ENCODE measurements at places on chromosomes 2 and 18.

DNA sequence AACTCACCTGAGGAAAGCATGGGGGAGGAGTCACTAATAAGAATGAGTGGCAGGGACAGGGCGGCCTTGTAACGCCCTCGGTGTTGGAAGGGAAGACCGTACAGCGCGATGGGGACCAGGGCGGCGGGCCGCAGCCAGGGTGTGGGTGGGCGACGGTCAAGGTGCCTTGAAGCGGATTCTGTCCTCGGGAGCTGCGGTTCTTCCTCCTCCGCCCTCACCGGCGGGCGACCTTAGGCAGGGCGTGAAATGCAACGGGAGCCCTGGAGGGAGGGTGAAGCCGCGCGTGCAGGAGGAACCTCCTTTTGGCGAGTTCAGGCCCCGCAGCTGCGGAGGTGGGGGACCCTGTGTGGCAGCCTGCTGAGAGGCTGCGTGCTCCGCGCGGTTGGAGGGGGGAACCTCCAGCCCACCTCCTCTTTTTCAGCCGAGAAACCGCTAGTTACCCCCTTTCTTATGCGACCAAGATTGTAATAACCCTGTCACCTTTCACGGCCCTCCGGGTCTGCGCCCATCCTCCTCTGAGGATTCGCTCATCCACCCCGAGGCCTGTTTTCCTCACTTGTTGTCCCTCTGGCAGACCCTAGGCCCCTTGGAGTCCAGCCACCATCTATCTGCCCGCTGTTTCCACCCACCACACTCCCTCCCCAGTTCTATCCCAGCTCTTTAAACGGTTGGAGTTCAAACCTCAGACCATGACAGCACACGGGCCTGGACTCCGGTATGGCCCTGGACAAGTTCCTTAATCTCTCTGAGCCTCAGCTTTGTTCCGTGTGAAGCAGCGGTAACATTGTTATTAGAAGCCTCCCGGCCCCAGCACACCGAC, 823 bp upstream of the RNU2-63P start:
- DNase-seq: no peak

GRCh38 chr2:219285894-219286425, 6.8 kb downstream of the DNAJB2 start:
- no peak for DNase-seq

GRCh38 chr2:43880952-43881351, 42.2 kb downstream of the ABCG8 start:
- DNase-seq: no peak

- no peak for DNase-seq
Observed at GRCh38 chr2:173076581-173077345, 1.1 kb downstream of the MAP3K20 start.

GRCh38 chr18:3983351-3983969, 471.6 kb downstream of the DLGAP1 start:
- no peak for DNase-seq

DNA sequence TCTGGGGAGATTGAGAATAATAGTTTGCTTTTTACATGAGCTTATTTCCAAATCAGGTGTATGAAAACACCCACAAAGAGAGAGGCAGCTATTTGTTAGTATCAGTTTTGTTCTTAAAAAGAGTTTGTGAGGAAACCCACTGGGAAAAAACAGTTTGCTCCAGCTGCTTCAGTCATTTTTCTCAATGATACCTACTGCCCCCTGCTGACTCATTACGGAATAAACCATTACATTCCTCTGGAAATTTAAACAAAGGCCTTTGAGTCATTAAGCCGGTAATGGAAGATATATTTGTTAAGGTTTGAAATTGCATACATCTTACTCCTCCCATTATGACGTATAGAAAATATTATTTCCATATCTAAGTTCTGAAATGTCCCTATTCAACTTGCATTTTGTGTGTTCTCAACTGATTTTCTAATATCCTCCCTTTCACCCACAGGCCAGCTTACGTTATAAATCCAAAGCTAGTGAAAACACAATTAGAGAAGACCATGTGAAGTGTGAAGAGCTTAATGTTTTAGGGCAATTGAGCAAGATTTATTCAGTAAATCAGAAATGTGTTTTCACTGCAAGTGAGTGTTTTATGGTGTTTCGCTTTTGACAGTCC, 761.6 kb downstream of the DSC3 start:
- no peak for DNase-seq

DNA sequence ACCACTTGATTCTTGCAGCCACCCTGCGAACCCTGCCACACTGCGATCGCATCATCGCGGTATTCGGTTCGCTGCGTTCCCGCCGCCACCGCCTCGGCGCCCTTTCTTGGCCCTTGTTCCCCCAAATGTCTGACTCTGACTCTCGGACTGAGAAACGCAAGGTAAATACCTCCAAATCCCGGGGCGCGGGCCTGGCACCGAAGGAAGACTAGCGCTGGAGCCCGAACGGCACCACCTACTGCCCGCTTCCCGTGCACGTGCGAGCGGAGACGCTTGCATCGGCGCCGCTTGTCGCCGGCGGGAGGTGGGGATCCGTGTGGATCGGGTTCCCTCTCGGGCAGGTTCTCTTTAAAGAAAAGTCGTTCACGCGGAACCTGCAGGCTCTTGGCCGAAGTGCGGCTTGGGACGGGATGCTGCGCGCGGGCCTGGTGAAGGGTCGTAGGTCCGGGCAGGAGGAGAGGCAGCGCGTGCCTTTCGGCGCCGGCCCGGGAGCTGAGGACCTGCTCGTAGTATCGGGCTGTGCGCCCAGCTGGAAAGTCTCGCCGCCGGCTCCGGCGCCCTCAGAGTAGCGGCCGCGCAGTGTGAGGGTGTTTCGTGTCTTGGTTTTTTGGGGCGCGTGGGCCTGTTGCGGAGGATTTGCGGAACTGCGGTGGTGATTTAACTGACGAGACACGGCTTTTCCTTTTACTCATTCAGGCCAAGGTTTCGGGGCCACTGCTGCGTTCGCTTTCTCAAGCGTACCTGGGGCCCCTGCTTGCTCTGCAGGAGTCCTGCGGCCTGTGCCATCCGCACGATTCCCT, 514 bp downstream of the BCL2L11 start:
- peak; percentile 55 for DNase-seq

GRCh38 chr2:218152172-218152571, 14.6 kb downstream of the CXCR1 start:
- no peak for DNase-seq

DNA sequence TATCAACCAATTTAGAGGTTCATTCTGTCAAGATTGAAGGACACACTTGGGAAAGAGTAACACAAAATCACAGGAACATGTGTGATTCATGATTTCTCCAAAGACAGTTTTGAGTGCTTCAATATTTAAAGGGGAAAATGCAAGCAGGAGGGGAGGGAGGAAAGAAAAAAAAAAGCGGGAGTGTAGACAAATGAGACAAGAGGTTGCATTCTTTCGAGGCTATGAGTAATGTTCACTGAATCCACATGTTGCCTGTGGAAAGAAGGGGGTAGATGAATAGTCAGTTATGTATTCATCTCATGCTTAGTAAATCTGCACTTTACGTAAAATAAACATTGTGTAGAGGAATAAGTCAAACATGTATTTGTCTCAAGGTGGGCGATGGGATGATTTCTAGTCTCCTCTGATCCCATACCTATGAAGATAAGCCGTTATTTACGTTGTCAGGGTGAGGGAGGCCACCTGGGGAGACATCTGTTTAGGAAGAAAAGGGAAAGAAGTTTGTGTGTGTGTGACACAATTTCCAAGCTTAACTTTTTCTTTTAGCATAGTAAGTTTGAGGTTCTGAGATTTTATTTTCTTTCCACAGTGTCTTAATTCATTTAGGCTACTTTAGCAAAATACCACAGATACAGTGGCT, 211.0 kb upstream of the ZC3H15 start:
- no peak for DNase-seq

GRCh38 chr2:18178736-18179349, 300.4 kb downstream of the KCNS3 start:
- DNase-seq: no peak

- no peak for DNase-seq
Observed at GRCh38 chr2:234951664-234952269, at the start of gene SH3BP4. Gene SH3BP4, plus strand, starts transcription at chr2:234952017. Its CDS starts 82,986 bp downstream, at chr2:235035003.

DNA sequence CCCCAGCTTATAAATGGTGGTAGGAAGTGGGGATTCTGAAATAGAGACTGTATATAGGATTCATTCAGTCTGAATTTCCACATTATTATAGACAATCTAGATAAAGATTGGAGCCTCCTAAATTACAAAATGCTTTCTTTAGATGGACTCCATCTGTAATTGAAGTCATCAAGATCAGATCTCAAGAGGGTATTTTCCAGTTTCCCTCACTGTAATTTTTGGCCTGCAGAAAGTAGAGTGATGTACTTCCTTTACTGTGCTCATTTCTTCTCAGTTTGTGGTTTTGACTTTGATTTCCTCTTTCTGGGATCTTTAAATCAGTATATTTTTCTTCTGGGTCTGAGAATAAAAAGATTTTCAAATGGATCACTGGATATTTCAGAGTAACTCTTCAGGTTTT, 7.2 kb downstream of the BABAM2 start:
- DNase-seq: no peak

DNA sequence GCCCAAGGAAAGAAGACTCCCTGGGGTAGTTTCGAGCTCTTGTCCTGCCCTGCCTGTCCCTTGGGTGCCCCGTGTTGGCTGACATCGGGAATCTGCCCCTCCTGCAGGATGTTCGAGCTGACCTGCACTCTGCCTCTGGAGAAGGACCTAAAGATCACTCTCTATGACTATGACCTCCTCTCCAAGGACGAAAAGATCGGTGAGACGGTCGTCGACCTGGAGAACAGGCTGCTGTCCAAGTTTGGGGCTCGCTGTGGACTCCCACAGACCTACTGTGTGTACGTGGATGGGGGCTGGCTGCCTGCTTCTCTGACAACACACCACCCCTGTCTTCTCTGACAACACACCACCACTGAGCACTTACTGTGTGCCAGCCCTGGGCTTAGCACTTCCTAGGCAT, 210.8 kb downstream of the DYSF start:
- no peak for DNase-seq

GRCh38 chr2:149112713-149113112, 74.2 kb downstream of the LYPD6B start:
- DNase-seq: no peak

DNA sequence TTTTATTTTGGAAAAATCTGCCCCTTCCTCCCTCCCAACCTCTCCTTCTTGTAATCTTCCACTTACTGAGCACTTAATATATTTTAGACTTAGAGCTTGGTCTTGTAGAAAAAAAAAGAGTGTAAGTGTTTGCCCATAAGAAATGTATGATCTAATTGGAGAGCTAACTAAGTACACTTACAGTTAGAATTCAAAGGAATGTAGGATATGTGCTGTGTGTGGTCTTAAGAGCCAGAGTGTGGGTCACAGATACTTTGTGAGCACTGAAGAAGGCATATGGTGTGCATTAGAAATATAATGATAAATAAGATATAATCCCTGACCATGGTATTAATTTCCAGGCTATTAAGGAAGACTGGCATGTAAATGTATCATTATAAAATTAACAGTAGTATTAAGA, 91.8 kb upstream of the ZNF521 start:
- DNase-seq: no peak

DNA sequence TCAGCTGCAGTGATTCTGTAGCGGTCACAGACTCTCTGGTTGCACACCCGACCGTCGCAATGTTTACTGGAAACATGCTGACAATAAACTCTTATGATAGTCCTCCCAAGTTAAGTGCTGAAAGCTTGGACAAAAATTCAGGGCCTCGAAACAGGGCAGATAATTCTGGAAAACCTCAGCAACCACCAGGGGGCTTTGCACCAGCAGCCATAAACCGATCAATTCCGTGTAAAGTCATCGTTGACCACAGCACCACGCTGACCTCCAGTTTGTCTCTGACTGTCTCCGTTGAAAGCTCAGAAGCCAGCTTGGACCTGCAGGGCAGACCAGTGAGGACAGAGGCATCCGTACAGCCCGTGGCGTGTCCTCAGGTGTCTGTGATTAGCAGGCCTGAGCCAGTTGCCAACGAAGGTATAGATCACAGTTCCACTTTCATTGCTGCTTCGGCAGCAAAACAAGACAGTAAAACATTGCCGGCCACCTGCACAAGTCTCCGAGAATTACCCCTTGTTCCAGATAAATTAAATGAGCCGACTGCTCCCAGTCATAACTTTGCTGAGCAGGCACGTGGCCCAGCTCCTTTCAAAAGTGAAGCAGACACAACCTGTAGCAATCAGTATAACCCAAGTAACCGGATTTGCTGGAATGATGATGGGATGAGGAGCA, 166.1 kb downstream of the ASXL3 start:
- DNase-seq: no peak

DNA sequence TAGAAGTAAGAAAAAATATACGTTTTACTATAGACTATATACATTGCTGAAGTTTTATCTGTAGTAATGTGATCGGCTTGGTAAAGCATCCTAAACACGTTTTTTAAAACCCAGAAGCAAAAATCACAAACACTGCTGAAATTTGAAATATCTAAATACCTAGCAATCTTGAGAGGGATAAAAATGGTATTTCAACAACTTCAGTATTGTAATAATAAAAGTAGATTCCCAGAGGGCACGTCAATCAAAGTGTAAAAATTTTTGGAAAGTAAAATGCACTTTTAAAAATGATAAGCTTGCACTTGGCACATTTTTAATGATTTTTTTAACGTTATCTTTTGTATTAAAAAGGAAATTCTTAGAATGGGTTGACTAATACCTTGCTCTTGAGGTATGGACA, 1.6 kb downstream of the ZC3H6 start:
- no peak for DNase-seq

DNA sequence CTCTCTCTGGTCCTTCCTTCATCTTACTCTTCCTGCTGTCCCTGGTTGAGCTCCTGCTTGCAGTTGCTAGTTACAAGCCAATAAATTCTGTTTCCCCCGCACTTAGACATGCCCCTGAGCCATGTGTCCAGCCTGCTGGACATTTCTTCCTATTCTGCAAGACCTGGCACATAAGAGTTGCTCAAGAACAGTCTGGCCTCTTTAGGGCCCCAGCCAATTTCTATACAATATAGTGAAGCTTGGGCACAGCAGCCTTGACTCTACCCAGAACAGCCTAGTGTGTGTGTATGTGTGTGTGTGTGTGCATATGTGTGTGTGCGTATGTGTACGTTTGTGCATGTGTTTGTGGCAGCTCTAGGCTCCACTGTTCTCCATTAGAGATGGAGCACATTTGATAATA, 276.0 kb downstream of the CYRIA start:
- DNase-seq: no peak

- no peak for DNase-seq
Observed at GRCh38 chr2:8984157-8984556, 19.3 kb downstream of the MBOAT2 start.

DNA sequence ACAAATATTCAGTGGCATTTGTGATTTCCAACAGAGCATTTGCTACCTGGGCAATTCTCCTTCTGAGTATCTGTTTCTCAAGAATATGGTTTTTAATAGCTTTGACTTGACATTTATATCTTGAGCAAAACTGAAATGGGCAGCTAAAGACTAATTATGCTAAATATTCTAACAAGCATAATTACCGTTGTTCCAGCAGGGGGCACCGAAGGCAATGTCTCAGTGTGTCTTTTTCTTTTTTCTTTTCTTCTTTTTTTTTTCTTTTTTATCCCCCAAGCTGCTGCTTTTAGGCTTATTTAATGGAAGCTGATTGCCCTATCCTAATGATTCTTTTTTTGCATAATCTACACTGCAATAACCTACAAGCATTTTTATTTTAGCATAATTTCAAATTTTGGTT, 138.9 kb upstream of the NABP1 start:
- no peak for DNase-seq

Measured in activated naive CD4-positive, alpha-beta T cell (primary cell).